ENCODE measurements at places on chromosomes 12 and 14.

DNA sequence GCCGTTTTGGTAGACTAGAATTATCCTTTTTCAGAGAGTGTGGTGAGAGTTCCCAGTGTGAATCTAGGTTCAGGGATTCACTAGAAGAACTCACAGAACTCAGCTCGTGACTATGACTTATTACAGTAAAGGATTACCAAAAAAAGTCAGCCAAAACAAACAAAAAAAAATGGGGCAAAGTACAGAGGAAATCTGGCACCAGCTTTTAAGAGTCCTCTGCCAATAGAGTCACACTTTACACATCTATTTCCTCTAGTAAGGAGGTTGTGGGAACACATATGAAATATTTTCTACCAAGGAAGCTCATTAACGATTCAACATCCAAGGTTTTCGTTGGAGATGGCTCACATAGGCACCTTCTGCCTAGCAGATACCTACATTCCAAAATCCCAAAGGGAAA lies 28.2 kb downstream of the TSPAN19 start:
- peak; percentile 84 for DNase-seq

GRCh38 chr12:125162489-125163028 lies 97.3 kb downstream of the AACS start:
- no peak for DNase-seq

- DNase-seq = no peak
These were observed 193.0 kb upstream of the TMEM132C start for GRCh38 chr12:128073937-128074336.

- DNase-seq = no peak
These were observed 710.5 kb downstream of the NOVA1 start for GRCh38 chr14:25887251-25887878.
